Stimulated activated CD8-positive, alpha-beta memory T cell treated with anti-CD3 and anti-CD28 coated beads, Interleukin-15, amount 100 ng/mL, for 24 hours (primary cell): ENCODE measurements at places on chromosomes 2 and 18.

DNA sequence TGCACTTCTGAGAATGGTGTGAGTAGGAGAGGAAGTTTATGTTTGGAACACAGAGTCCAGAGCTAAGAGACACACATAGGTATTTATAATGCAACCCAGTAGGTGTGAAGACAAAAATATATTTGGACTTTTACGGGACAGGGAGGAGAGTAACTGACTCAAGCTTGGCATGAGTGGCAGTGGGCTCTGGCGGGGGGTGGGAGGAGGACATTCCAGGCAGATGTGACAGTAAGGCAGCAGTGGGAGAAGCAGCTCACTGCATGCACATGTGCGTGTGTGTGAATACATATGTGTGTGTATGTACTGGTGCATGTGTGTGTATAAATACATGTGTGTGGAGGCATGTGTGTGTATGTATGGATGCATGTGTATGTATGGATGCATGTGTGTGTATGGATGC, 51.4 kb downstream of the DCDC2C start:
- DNase-seq: no peak

- no peak for DNase-seq
Measured at GRCh38 chr2:31216734-31217133, 581 bp downstream of the CAPN14 start.

DNA sequence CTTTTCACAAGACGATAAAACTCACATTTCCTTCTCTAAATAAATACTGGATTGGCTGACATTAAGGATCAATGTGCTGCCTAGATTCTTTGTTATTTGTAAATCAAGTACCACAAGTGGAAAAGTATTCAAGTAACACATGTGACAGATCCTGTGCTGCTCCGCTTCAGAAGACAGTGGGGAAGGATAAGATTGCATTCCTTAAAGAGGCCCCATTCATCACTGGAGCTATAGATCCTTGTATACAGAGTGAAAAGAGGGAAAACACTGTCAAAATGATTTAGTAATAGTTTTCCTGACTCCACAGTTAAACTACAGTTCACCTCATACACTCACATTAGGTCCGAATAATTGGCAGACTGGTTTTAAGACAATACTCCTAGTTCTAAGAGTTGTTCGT, 108.0 kb upstream of the CSRNP3 start:
- DNase-seq: no peak

DNA sequence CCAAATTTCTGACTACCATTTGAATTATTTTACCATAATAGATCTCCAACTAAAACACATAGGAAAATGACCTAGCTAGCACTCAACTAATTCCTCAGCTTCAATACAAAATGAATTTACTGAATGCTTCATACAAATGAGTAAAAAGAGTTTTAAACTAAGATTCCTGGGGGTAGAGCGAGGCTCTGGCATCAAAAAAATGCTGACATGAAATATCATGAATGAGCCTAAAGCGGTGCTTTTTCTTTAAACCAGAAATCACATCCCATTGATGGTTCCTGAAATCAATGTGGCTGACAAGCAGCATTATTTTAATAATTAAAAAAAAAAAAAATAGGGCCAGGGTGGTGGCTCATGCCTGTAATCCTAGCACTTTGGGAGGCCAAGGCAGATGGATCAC, 32.1 kb downstream of the WDR33 start:
- no peak for DNase-seq

GRCh38 chr2:213246497-213247281, 37.6 kb upstream of the SPAG16 start:
- no peak for DNase-seq

GRCh38 chr18:54444319-54444914, 86.7 kb downstream of the C18orf54 start:
- no peak for DNase-seq

DNA sequence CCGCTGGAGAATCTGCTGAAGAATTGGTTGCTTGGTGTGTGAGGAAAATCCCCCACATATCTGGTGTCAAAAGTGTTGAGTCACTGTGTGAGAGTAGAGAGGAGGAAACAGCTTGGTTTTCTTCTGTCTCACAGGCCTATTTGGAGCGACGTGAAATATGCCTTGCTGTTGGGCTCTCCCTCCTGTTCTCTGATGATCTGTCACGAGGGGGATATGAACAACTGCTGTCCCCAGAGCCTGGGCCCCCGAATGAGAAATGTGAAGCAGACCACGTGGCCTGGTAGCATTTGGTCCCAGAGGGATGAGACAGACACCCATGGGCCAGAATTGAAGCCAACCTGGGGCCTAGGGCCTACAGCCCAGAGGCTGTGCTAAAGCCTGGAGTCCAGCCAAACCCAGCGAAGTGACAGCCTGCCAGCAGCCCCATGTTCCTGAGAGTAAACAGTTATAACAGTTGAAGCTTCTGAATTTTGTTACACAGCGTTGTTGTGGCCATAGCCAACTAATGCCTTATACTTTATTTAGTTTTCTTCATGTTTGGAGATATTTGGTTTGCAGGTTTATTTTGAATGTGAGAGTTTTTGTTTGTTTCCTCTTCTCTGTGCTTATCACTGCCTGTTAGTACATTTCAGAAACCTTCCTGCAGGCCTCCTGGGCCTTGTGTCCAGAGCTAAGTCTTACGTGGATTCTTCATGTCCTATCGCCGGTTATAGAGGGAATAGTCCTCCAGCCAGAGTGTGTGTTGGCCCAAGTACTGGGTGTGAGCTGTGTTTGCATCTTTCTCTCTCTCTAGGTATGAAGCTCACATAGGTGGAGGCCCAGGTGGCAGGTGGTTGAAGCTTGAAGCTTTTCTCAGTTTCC, 18.7 kb upstream of the COLEC12 start:
- no peak for DNase-seq

DNA sequence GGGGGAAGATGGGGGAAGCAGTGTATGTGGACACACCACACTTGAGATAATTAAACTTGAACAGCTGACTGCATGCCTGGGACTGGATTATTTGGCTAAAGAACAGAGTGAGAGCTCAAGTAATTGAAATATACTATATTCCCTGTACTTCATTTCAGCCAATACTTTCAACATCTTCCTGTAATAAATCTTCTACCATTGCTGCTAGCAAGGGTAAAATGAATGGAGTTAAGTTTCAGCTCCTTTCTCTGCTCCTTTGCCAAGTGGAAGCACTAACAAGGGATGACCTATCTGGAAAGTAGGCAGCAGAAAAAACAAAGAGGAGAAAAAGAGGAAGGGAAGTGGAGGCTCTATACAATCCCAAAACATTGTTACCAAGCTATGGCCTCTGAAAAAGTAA, 50.9 kb downstream of the MMADHC start:
- DNase-seq: no peak

- DNase-seq: no peak
Measured at GRCh38 chr18:6885006-6885481, 155.5 kb downstream of the ARHGAP28 start.

GRCh38 chr18:61435064-61435652, 101.9 kb downstream of the CDH20 start:
- DNase-seq: no peak

- DNase-seq: no peak
Measured at GRCh38 chr18:38539371-38539770, 973.8 kb upstream of the CELF4 start.
